ENCODE measurements at places on chromosomes 11 and 22. TPM values are rescaled to one million over a fixed set of nuclear protein-coding genes. Genes with fewer than 3 reads are reported as not detected.
A peak's percentile ranks its signal among the peaks of the same experiment; 100 is the strongest.

APOBEC3B gene
- 4.5 TPM for total RNA-seq

OR4D5 gene
- total RNA-seq = not detected

CD3G gene
- not detected for total RNA-seq

SLC6A5 gene
- total RNA-seq = not detected

OR6A2 gene
- total RNA-seq = not detected

OR5B17 gene
- total RNA-seq = not detected

C11orf91 gene
- total RNA-seq = not detected

DNA sequence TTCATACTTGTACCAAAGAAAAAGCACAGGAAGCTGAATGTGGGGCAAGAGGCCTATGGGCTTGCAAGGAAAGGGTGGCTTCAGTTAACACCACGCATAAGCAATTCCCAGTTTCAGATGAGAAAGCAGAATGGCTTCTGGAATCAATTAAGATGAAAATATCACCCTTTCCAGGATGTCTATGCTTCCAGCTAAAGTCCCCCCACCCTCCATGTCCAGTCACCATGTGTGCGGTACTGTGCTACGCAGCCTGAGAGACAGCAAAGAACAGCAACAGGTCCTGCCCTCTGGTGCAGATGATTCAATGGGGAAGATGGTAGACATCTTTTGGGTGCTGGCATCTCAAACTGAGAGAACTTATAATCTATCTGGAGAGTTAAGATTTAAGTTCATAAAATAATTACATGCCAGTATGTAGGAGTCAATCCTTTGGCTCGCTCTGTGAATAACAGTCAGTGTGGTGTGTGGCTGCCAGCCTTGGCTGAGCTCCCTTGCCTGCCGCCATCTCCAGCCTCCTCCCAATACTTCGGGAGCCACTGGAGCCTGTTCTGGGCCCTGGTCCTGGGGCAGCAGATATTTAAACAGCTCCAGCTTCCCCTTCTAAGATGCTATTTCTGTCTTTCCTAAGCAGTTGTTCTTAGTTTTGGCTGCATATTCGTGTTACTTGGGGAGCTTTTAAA, 44.5 kb downstream of the ME3 start:
- DNase-seq = peak; percentile 89

DNA sequence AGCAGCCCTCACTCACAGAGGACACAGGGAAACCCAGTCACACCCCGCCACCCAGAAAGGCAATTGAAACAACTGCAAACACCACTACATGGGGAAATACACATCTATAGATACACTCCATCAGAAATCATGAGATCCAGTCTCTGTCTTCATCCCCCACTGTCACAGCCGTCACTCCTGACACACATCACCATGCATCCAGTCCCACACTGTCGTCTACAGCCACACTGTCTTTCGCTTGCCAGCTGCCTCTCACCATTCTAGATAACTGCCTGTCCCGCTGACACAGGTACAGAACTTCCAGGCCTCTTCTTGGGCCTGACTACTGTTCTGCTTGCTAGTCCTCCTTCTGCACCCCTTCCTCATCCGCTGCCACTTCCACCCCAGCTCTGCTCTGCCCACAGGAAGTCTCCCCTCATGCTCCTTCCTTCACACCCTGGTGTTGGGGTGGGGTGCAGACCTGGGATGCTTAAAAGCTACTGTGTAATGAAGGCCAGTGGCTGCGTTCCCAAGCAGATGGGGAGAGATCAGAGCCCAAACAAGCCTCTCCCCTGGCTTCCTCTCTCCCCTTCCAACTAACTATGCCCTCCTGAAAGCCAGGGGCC, 42.6 kb downstream of the SLC22A12 start:
- DNase-seq = no peak

DNA sequence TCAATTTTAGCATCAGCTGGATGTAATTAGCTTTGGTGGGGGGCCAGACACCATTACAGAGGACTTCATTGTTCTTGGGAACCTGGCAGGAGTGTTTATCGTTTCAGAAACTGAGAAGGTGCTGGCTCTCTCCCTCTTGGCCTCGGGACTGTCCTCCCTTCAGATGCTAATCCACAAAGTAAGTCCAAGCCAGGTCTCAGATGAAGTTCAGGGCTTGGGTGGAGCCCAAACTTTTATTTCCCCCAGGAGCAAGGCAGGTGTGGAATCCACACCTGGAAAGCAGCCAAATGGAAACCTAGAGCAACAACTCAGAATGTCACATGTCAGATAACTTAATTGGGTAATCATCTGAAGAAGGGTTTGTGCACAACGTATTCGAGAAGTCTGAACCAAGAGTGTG, 119.2 kb downstream of the ME3 start:
- DNase-seq = no peak

- DNase-seq = no peak
Measured at GRCh38 chr11:75160220-75160757, 9.4 kb downstream of the SLCO2B1 start.

DNA sequence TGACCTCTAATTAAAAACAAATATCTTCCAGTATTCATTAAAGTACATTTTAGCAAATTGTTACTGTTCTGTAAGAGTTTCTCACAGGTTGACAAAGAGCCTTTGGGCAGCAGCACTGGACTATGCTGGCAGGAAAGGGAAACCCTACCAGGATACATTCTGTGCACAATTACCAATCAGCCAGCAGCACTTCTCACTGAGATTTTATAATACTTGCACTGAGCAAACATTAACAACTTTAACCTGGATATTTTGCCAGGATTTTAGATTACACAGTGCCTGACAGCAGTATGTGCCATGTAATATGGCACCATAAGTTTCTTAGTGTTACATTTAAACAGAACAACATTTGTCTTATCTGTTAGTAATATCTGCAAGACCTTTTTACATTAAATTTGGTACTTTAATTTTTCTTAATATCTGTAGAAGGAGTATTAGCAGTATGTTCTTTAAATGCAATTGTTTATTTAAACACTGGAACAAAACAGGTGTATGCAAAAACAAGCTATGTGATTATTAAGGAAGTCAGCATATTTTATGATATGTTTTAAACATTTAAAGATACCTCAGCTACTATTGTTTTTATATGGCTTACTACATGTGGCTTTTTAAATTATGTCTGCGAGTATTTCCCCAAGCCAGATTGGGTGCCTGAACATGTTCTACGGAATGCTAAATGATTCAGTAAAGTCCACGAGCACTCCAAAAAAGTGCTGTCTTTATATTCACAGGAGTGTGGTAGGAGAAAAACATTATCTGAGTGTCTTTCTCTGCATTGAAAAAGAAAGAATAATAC, 699.0 kb upstream of the LUZP2 start:
- DNase-seq = no peak

GRCh38 chr11:119739975-119740374, 11.0 kb upstream of the NECTIN1 start:
- DNase-seq = no peak

GRCh38 chr11:64659417-64660144, 63.4 kb downstream of the NRXN2 start:
- DNase-seq = peak; percentile 81

GRCh38 chr11:65854161-65854592, 3.8 kb downstream of the CFL1 start:
- no peak for DNase-seq

DNA sequence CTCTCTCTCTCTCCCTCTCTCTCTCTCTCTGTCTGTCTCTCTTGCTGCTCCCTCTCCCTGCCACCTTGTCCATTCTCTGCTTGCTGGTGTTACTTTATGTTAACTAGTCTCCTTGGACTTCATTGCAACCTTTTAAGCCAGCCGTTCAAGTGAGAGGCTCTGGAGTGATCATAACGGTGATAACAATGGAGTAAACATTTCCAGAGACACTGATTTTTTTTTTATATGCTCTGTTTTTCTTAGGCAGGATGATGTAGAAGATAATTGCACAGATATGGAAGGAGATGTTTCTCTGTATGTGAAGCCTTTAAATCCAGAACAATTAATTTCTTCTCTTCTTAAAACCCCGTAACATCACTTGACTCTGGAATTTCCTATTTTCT, 287.7 kb downstream of the TMEM135 start:
- no peak for DNase-seq

GRCh38 chr11:9133956-9134355, 42.6 kb upstream of the SCUBE2 start:
- no peak for DNase-seq

- DNase-seq = peak; percentile 91
Measured at GRCh38 chr22:47337161-47337621, 574.7 kb downstream of the TBC1D22A start.

DNA sequence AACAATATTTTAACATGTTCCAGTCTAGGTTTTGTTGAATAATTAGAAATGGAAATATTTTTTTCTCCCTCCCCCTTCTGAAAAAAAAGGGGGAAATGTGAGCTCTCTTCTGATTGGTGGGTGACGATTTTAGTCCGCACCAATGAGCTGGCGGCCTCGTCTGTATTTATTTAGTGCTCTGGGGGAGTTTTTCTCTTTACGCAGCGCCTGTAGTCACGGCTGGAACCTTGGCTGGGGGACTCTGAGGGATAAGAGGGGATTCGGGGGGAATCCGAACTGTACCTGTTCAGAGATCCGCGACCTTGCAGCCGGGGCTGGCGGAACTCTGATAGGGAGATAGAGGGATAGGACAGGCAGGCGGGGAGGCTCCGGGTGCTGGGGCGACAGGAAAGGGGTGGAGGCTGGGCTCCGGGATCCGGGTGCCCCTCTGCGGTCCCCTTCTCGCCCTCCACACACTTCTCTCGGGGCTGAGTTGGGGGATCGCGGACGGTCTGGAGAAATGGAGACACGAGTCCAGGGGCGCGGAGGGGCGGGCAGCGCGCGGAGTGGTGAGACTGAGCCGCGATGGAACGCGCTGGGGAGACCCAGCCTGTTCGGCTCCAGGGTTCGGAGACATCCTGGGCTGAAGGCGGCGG, 99.7 kb upstream of the HSD17B12 start:
- DNase-seq = no peak

DNA sequence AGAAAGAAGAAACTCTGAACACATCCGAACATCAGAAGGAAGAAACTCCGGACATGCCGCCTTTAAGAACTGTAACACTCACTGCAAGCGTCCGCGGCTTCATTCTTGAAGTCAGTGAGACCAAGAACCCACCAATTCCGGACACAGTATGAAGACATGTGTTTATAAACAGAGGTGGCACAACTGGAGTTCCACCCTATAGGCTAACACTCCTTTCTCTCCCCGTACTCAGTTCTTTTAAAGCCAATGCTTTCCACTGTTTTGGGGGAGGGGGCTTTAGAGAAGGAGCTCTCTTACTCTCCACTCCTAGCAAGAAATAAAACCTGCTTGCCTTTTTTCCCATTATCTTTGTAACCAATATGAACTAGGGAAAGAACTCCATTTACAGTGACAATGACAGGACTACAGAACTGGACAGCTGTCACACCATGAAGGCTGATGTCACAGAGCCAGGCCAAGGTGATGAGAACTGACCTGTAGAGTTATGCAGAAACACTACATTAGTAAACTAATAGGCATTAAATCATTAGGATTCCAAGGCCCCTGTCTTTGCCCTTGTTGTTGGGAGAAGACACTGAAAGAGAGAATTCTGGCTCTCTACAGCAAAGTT, 733 bp downstream of the TRIM5 start:
- DNase-seq = no peak

DNA sequence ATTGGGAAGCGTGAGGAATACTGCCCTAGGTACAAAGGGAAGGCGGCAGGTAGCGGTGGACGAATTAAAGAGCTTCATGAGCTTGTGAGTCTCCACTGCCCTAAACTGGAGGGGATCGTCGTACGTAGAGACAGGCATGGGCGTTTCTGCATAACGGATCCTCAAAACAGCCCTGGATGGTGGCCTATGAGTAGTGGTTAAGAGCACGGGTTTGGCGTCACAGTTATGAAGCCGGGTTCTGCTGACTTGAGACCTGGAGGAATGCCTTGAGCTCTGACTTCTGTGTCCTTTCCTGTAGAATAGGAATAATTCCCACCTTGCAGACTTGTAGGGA, 335 bp downstream of the TMEM138 start:
- DNase-seq = peak; percentile 26

GRCh38 chr11:18536209-18536608, 9.5 kb upstream of the TSG101 start:
- no peak for DNase-seq

All from MG63 (cell line).